T1000 (cell line): ENCODE measurements at places on chromosomes 6 and 20.

GRCh38 chr6:148414836-148415235 lies 72.2 kb downstream of the SASH1 start:
- DNase-seq: no peak

DNA sequence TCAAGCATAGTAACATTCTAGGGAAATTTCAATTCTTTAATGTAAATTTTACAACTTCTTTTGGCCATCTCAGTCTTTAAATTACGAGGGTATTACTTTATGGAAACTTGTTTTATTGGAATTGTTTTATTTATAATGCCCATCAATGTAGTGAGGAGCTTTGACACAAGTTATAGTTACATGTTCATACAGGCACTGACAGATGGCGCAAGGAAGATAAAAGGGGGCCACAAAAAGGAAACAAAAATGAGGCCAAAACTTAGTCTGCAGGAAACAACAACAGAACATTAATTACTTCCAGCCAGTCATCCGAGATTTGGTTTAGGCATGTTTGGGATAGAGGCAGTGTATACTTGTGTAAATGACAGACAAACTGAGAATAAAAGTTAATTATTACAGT lies 18.3 kb downstream of the SESN1 start:
- no peak for DNase-seq

DNA sequence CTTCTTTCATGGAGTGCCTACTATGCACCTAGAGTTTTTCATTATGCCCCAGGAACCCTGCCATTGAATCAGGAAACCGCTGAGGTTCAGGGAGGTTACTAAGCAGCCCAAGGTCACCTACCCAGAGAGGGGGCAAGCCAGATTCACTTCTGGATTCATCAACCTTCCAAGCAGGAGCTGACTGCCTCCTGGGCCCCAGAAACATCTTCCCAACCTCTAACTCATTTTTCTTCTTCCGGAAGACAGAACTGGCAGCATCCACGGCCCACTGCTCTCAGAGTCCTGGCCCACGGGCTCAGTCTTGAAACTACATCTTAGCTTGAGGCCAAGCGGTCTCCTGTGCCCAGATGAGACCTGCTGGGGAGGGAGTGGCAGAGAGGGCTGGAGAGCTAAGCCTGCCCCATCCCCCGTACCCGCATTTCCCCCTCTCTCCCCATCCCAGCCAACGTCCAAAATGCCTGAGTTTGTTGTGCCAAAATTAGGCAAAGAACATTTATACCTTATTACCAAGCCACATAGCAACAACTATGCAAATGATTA lies 281.0 kb downstream of the CDC5L start:
- no peak for DNase-seq

- peak; percentile 19 for DNase-seq
Measured at GRCh38 chr6:53437557-53438202, 88.9 kb upstream of the ELOVL5 start.

GRCh38 chr6:33781131-33781975 lies 7.6 kb downstream of the LEMD2 start:
- peak; percentile 80 for DNase-seq

DNA sequence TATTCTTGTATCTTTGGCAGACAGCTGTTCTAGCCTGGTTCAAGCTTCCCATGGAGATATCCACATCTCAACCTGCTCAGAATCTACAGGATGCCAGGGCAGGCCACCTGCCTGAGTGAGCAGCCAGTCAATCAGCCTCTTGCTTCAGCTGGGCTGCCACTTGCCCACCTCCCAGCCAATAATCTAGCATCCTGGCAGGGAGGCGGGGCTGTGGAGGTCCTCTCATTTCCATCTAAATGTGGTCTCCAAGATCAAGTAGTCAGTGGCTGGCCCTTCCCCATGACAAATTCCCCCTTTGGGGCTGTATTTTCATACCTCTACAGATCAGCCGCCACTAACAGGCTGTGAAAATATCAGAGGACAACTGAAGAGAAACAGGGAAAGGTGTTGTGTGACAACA lies 33.0 kb upstream of the SPDEF start:
- no peak for DNase-seq

DNA sequence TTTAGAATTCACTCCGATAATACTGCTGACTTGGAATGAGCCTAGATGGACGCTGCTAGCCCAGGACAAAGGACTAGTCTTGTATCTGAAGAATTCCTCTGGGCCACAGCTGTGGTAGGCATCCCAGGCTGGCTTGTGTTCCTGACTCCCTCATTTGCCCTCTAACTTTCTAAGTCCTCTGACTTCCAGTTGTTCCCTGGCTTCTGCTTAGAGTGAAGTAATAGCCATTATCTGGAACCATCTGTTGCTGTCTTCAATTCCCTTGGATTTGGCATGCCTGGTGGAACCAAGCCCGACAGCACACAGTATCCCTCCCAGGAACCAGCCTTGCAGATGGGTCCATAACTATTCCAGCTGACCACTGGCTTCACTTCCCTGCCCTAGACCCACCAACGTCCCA lies 376.0 kb downstream of the SYNE1 start:
- no peak for DNase-seq
